ENCODE measurements at places on chromosomes 11 and 22.

DNA sequence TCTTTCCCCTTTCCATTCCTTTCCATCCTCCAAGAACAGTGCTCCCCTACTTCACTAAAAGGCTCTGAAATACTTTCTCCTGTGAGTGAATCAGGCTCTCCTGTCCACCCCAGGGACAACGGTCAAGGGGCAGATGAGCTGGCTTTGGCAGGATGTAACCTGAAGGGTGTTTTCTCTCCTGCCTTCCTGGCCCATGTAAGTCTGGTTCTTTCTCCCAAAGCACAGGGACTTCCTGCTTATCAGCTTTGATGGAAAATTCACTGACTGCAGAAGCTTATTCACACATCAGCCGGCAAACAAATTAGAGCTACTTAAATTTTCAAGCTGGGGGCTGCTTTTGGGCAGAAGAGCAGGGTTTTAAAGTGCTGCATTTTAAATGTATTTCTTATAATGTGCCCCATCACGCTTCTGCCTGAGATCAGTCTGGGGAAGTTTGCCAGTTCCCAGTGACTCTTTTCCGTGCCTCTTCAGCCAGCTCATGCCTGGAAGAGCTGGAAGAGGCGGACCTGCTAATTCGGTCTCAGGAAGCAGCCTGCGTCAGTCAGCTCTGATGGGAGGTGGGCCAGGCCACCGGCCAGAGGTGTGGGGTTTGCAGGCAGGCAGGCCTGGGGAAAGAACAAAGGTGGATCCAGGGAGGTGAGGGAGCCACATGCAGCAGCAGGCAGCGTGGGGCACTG lies 140.4 kb upstream of the TBCEL start:
- H3K4me1 ChIP-seq, result peaks cover 5% of the 10 kb centered on the region
- DNase-seq, result peak; percentile 85
- H3K27ac ChIP-seq, result no peak overlapping the region
- H3K4me3 ChIP-seq, result no peak overlapping the region

DNA sequence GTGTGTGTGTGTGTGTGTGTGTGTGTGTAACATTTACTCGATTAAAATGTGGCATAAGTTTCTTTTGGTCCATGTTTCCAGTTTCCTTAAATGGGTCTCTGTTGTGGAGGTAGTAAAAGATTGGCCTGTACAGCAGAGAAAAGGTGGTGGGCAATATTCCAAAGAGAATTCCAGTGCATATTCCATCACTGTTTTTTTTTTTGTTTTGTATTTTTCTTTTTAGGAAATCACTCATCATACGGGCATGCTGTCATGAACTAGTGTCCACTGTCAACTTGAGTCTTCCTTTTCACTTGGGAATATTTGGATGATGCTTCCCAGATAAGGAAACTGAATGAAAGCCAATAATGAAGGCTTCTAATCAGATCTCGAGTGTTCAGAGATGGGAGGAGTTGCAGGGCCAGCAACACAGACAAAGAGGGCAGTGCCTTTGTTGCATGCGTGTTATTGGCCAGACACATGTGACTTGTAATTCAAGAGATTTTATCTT lies 95.2 kb upstream of the PDGFD start:
- no peaks in the 10 kb centered on the region for H3K36me3 ChIP-seq
- no peaks in the 10 kb centered on the region for H3K27me3 ChIP-seq

DNA sequence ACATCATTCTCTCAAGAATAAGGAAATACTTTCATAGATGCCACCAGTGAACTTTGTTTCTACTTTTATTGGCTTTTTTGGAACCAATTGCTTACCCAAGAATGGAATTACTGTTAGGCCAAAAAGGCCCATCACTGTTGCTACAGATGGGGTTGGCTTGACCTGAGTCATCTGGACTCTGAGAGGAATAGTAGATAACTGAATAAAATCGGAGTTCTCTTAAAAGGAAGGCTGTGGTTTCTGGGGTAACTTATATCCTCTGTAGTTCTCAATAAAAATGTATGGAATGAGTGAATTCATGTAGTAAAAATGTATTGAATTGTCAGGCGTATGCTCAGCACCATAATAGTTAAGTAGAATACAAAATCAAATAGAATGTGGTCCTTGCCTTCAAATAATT lies 56.6 kb downstream of the ARHGEF12 start:
- DNase-seq, result no peak
- H3K27ac ChIP-seq, result no peak overlapping the region
- no peaks in the 10 kb centered on the region for H3K27me3 ChIP-seq
- H3K36me3 ChIP-seq, result no peaks in the 10 kb centered on the region

GRCh38 chr11:2519862-2520735 lies 75.3 kb downstream of the KCNQ1 start:
- H3K27ac ChIP-seq, result no peak overlapping the region
- peak; percentile 54 for DNase-seq
- H3K36me3 ChIP-seq, result no peaks in the 10 kb centered on the region

- H3K27me3 ChIP-seq, result no peaks in the 10 kb centered on the region
- DNase-seq, result no peak
- no peak overlapping the region for H3K27ac ChIP-seq
- no peaks in the 10 kb centered on the region for H3K4me1 ChIP-seq
- no peak overlapping the region for H3K4me3 ChIP-seq
Observed at GRCh38 chr11:107078375-107078774, 60.1 kb upstream of the GUCY1A2 start.

- peaks cover 6% of the 10 kb centered on the region for H3K27me3 ChIP-seq
- H3K4me1 ChIP-seq, result no peaks in the 10 kb centered on the region
- DNase-seq, result no peak
- H3K27ac ChIP-seq, result no peak overlapping the region
- H3K36me3 ChIP-seq, result no peaks in the 10 kb centered on the region
Observed at GRCh38 chr11:134521452-134522289, 109.6 kb upstream of the B3GAT1 start.

DNA sequence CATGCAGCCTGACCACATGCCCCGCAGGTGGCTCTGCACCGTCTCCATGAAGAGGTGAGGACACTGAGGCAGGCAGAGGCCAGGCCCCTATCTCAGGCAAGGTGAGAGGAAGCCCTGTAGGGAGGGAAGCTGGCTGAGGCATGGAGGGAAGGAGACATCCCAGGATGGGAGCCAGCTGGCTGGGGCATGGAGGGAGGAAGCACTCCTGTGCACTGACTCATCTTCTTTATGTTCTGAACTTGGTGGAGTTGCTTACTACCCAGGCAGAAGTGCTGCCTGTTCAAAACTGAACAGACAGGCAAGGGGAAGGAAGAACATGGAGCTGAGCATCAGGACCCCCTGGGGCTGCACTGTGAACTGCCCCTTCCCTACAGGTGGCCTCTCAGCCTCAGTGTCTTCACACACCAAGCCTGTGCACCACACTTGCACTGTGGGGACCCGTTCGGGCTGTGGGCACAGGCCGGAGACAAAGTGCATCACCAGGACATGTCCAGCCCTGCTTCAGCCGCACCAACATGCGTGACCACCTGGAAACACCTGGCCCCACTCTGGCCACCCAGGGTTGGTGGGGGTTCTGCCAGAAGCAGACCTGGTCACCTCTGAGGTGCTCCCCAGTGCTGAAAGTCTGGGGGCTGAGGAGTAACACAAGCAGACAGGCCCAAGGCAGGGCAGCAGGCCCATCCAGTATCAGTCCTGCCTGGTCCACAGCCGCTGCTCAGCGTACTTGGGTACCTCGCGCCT lies 55.5 kb downstream of the DGCR2 start:
- H3K4me1 ChIP-seq, result no peaks in the 10 kb centered on the region
- H3K27me3 ChIP-seq, result no peaks in the 10 kb centered on the region
- peaks cover 80% of the 10 kb centered on the region for H3K36me3 ChIP-seq
- DNase-seq, result no peak

GRCh38 chr11:62602141-62603071 lies 741 bp upstream of the MTA2 start:
- peaks cover 24% of the 10 kb centered on the region for H3K36me3 ChIP-seq
- DNase-seq, result peak; percentile 88
- H3K27ac ChIP-seq, result peak overlapping the region; percentile 69

DNA sequence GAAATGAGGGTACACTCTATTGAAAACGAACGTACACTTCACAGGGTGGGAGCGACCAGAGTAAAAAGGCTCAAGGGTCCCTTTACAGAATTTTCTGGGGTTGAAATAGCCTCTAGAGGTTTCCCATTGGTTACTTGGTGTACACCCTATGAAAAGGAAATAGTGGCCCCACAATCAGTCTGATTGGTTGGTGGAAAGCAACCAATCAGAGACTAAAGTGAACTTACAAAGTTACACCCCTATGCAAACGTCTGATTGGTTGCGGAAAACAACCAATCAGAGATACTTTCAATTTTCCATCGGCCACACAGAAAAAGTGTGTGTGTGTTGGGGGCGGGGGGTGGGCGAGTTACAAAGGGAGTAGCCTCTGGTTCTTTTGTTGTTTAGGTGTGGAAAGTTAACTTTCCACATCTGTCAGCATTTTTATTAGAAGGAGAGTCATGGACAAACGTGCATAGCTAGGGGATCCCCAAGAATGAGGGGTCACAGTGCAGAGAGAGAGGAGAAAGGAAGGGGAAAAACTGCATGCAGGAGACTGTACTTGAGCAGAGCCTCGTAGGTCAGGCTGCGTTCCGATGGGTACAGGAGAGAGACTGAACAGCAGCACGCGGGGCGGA lies 1152.1 kb downstream of the TBC1D22A start:
- no peaks in the 10 kb centered on the region for H3K36me3 ChIP-seq
- no peak overlapping the region for H3K27ac ChIP-seq
- H3K27me3 ChIP-seq, result no peaks in the 10 kb centered on the region
- no peak overlapping the region for H3K4me3 ChIP-seq
- no peaks in the 10 kb centered on the region for H3K4me1 ChIP-seq

DNA sequence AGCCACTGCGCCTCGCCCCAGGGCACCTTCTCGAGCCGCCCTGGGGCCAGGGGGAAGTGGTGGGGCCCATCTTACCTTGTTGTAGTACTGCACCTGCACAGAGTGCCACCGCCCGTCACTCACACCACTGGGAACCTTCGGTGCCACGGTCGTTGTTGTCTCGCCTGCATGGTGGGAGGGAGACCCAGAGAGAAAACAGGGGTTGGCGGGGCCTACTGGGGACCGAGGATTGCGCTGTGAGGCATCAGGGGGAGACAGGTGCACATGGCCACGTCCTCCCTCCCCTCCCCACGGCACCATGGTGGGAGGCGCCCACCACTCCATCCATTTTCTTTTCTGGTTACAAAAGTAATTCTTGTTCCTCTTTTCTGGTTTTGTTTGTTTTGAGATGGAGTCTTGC lies 97.8 kb downstream of the TRMU start:
- H3K27ac ChIP-seq, result no peak overlapping the region
- no peaks in the 10 kb centered on the region for H3K27me3 ChIP-seq
- H3K36me3 ChIP-seq, result peaks cover 8% of the 10 kb centered on the region

DNA sequence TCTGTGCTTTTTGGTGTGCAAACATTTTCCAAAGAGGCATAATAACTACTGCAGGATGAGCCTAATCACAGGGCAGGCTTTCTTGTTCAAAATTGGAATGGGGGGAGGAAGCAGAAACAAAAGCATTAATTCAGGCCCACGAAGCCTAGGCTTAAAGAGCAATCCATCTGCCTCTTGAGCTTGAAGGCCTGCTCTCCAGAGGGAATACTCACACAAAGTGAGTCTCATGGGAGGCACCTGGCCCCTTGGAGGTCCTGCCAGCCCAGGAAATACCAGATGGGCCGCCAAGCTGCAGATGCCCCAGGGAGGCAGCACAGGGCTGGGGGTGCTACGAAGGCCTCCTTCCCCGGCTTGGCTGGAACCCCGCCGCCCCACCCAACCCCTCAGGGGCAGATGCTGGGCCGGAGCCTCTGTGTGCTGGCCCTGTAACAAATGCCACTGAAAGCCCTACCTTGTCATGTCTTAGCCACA lies 39.3 kb upstream of the COMT start:
- H3K36me3 ChIP-seq, result no peaks in the 10 kb centered on the region
- peak; percentile 55 for DNase-seq
- H3K27ac ChIP-seq, result peak overlapping the region; percentile 70
- H3K4me1 ChIP-seq, result peaks cover 4% of the 10 kb centered on the region
- no peaks in the 10 kb centered on the region for H3K27me3 ChIP-seq

- peaks cover 22% of the 10 kb centered on the region for H3K36me3 ChIP-seq
- no peak overlapping the region for H3K27ac ChIP-seq
- H3K4me1 ChIP-seq, result peaks cover 6% of the 10 kb centered on the region
- no peaks in the 10 kb centered on the region for H3K27me3 ChIP-seq
- DNase-seq, result no peak
Observed at GRCh38 chr11:64911689-64912088, 5.3 kb downstream of the ATG2A start.

GRCh38 chr11:6637871-6638270 lies 17.7 kb downstream of the DCHS1 start:
- DNase-seq, result no peak
- no peaks in the 10 kb centered on the region for H3K4me1 ChIP-seq
- no peaks in the 10 kb centered on the region for H3K27me3 ChIP-seq
- H3K4me3 ChIP-seq, result no peak overlapping the region
- H3K36me3 ChIP-seq, result peaks cover 32% of the 10 kb centered on the region

GRCh38 chr11:134459246-134460061 lies 47.4 kb upstream of the B3GAT1 start:
- no peaks in the 10 kb centered on the region for H3K36me3 ChIP-seq
- H3K27me3 ChIP-seq, result no peaks in the 10 kb centered on the region
- H3K4me3 ChIP-seq, result no peak overlapping the region

- H3K36me3 ChIP-seq, result no peaks in the 10 kb centered on the region
- no peaks in the 10 kb centered on the region for H3K27me3 ChIP-seq
- H3K4me3 ChIP-seq, result no peak overlapping the region
- DNase-seq, result no peak
- peaks cover 5% of the 10 kb centered on the region for H3K4me1 ChIP-seq
- no peak overlapping the region for H3K27ac ChIP-seq
Observed at GRCh38 chr22:45446216-45446615, 32.7 kb downstream of the RIBC2 start.

- no peak overlapping the region for H3K4me3 ChIP-seq
- DNase-seq, result peak; percentile 66
- peaks cover 12% of the 10 kb centered on the region for H3K4me1 ChIP-seq
- H3K27ac ChIP-seq, result peak overlapping the region; percentile 50
Observed at GRCh38 chr22:17472932-17473331, 90.4 kb upstream of the SLC25A18 start.

GRCh38 chr11:94152678-94153065 lies 24.0 kb downstream of the PANX1 start:
- H3K27ac ChIP-seq, result no peak overlapping the region
- no peak overlapping the region for H3K4me3 ChIP-seq
- no peaks in the 10 kb centered on the region for H3K27me3 ChIP-seq
- peaks cover 23% of the 10 kb centered on the region for H3K36me3 ChIP-seq
- DNase-seq, result no peak

DNA sequence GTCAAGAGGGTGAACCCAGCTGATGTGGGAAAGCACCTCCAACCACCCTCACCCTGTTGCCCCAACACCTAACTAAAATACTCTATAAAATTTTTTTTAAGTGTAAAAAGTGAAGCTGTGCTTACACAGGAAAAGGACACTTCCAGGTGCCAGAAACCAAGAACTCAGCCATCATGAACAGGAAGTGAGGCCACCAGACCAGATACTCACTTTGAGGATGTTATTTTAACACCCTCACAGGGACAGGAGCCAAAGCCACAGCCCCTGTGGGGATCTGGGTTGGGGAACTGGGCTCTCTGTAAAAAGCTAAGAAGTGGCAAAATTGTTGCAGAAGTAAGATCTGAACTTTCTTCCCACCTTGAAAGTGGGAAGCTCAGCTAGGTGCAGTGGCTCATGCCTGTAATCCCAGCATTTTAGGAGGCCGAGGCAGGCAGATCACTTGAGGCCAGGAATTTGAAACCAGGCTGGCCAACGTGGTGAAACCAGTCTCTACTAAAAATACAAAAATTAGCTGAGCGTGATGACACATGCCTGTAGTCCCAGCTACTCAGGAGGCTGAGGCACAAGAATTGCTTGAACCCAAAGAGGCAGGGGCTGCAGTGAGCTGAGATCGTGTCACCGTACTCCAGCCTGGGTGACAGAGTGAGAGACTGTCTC lies 3.8 kb downstream of the RSPH14 start:
- H3K36me3 ChIP-seq, result no peaks in the 10 kb centered on the region
- no peak overlapping the region for H3K27ac ChIP-seq
- no peak for DNase-seq
- no peak overlapping the region for H3K4me3 ChIP-seq
- H3K27me3 ChIP-seq, result no peaks in the 10 kb centered on the region

Measured in endodermal cell (in vitro differentiated cells).